Stomach (tissue), 19 donors: ENCODE measurements at places on chromosomes 3 and 15. TPM values are rescaled to one million over a fixed set of nuclear protein-coding genes. Genes with fewer than 3 reads are reported as not detected.

- no peak overlapping the region for H3K27ac ChIP-seq
- H3K36me3 ChIP-seq, result no peaks in the 10 kb centered on the region
- no peaks in the 10 kb centered on the region for H3K27me3 ChIP-seq
- H3K4me3 ChIP-seq, result no peak overlapping the region
- no peak for DNase-seq
Measured at GRCh38 chr3:127000119-127000518, 17.2 kb downstream of the PLXNA1 start.

- DNase-seq, result no peak
- no peak overlapping the region for H3K4me3 ChIP-seq
- no peaks in the 10 kb centered on the region for H3K27me3 ChIP-seq
- no peak overlapping the region for H3K27ac ChIP-seq
- H3K4me1 ChIP-seq, result no peaks in the 10 kb centered on the region
Measured at GRCh38 chr3:8233938-8234337, 267.7 kb upstream of the LMCD1 start.

DNA sequence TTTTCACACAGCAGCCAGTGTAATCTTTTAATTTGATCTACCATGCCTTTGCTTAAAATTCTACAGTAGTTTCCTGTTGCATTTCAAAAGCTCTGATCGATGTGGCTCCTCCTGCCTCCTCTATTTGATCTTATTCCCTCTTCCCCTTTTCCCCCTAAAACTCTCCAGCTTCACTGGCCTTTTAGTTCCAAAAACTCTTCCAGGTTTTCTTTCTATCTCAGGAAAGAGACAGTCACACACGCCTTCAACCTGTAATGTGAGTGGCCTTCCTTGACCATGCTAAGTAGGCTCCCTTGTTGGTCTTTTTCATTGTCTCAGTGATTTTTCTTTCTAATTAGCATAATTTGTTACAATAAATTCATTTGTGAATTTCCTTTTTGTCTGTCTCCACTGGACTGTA, 985 bp downstream of the TEX9 start:
- DNase-seq, result no peak
- H3K36me3 ChIP-seq, result no peaks in the 10 kb centered on the region
- peak overlapping the region; percentile 90 for H3K4me3 ChIP-seq
- H3K27me3 ChIP-seq, result no peaks in the 10 kb centered on the region
- H3K4me1 ChIP-seq, result peaks cover 20% of the 10 kb centered on the region

- no peak overlapping the region for H3K27ac ChIP-seq
- H3K27me3 ChIP-seq, result no peaks in the 10 kb centered on the region
- DNase-seq, result no peak
Measured at GRCh38 chr3:66502981-66503380, 2.2 kb upstream of the LRIG1 start.

DNA sequence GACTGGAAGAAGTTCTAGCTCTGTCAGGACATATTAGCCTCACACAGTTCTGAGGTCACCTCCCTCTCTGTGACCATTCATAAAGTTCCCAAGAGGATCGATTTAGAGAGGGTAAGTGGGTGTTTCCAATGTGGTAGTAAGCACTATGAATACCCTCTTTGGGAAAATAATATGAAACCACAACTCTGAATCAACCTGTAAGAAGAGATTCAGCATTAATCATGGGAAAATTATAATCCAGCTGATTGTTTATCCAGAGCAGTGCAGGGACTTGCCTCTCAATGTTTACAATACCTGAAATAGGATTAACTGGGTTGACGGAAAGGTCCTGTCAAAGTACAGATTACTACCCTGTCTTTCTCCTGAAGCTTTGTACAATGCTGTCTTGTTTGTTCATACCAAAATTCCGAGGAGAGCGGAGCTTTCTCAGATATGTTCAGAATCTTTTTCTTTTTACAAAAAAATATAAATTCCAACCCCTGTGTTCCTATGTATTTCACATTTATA, 302.9 kb upstream of the DPPA4 start:
- H3K27ac ChIP-seq, result no peak overlapping the region
- H3K4me3 ChIP-seq, result no peak overlapping the region
- H3K27me3 ChIP-seq, result no peaks in the 10 kb centered on the region
- no peaks in the 10 kb centered on the region for H3K4me1 ChIP-seq

- H3K36me3 ChIP-seq, result no peaks in the 10 kb centered on the region
- H3K4me1 ChIP-seq, result peaks cover 15% of the 10 kb centered on the region
- no peak overlapping the region for H3K27ac ChIP-seq
- H3K4me3 ChIP-seq, result no peak overlapping the region
- no peak for DNase-seq
- H3K27me3 ChIP-seq, result no peaks in the 10 kb centered on the region
Measured at GRCh38 chr3:179666030-179666429, 13.2 kb downstream of the USP13 start.

DNA sequence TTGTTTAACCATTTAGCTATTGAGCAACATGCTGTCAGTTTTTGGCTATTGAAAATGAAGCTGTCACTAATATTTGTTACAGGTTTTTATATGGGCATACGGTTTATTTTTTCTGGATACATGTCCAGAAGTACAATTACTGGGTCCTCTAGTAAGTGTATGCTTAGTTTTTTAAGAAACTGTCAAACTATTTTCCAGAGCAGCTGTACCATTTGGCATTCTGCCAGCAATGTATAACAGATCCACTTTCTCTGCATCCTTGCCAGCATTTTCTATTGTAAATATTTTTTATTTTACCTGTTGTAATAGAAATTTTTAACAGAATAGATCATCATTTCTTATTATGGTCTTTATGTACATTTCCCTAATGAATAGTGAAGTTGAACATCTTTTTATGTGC, 658.8 kb downstream of the EDEM1 start:
- H3K27ac ChIP-seq, result no peak overlapping the region
- no peaks in the 10 kb centered on the region for H3K4me1 ChIP-seq
- H3K4me3 ChIP-seq, result no peak overlapping the region
- no peaks in the 10 kb centered on the region for H3K36me3 ChIP-seq

DNA sequence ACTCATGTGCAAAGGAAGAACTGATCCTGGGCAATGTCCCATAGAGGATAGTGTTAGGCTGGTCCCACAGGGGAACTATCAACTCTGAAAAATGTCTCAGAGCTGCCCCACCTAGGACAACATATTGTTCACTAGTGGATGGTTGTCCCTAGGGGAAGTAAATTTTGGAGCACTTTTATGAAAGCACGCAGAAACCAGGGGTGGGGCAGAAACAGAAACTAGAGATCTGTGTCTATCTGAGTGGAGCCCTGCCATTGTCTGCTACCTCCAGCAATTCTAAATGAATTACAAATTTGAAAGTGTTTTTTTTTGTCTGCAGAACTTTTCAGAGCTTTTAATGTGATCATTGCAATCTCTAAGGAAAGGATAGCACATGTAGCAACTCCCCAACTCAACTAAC, 357.1 kb upstream of the PROK2 start:
- DNase-seq, result no peak
- no peaks in the 10 kb centered on the region for H3K27me3 ChIP-seq
- no peak overlapping the region for H3K4me3 ChIP-seq
- peaks cover 20% of the 10 kb centered on the region for H3K4me1 ChIP-seq
- H3K27ac ChIP-seq, result no peak overlapping the region
- H3K36me3 ChIP-seq, result no peaks in the 10 kb centered on the region

DNA sequence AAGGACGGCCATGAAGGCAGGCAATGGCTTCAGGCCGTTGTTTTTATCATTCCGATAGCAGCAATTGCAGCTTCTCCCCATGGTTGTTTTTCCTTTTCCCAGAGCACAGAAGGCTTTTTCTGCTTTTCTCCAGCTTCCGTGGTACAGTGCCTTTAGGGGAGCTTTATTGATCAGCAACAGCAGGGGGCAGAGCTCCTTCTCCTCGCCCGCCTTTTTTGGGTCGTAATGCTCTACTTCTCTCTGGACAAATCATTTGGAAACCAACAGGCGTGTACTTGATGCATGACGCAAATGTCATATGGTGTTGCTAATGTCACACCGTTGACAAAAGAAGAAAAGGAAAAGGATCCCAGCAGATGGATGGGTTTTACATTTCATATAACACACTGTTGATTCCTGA, 79.7 kb upstream of the SNRK start:
- no peaks in the 10 kb centered on the region for H3K4me1 ChIP-seq
- no peaks in the 10 kb centered on the region for H3K27me3 ChIP-seq
- DNase-seq, result no peak
- no peak overlapping the region for H3K4me3 ChIP-seq
- no peak overlapping the region for H3K27ac ChIP-seq
- H3K36me3 ChIP-seq, result no peaks in the 10 kb centered on the region

GRCh38 chr3:117059067-117059955, 349.7 kb downstream of the TUSC7 start:
- H3K27me3 ChIP-seq, result no peaks in the 10 kb centered on the region
- peaks cover 35% of the 10 kb centered on the region for H3K4me1 ChIP-seq
- no peak overlapping the region for H3K27ac ChIP-seq

DNA sequence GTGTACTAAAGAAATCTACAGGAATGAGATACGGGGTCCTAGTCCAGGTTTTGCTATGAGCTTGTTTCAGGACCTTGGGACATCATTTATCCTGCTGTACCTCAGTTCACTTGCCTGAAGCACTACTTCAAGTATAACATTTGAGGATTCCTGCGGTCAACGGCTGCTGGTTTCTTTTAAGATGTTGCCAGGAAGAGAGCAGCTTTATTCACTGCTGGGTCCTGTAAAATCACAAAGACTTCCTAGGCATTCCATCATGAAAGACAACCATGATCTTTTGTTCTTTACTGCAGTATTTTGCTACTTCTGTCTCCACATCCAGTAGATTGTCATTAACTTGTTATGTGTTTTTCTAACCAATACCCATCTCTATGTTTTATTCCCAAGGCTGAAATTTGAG, 61.0 kb upstream of the PYDC2 start:
- H3K27me3 ChIP-seq, result no peaks in the 10 kb centered on the region
- peaks cover 10% of the 10 kb centered on the region for H3K36me3 ChIP-seq
- H3K4me3 ChIP-seq, result no peak overlapping the region
- no peaks in the 10 kb centered on the region for H3K4me1 ChIP-seq
- DNase-seq, result no peak
- H3K27ac ChIP-seq, result no peak overlapping the region

DNA sequence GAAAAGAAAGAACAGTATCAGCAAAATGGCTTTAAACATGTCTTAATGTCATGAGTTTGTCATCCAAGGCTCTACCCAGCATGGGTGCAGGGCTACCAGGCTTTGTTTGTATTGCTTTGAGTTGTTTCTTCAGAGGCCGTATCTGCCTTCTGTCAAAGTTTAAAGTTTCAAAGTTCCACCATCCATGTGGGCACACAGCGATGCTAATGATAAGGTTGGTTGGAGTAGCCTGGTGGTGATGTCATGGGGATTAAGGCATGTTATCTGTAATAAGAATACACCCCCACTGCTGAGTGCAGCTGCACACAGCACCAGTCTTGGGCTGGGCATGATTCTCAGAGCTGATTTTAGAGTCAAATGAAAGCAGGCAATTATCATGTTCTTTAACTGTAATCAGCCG, 72.0 kb upstream of the LRTM1 start:
- peak; percentile 47 for DNase-seq
- no peaks in the 10 kb centered on the region for H3K36me3 ChIP-seq
- no peak overlapping the region for H3K27ac ChIP-seq
- H3K27me3 ChIP-seq, result no peaks in the 10 kb centered on the region
- H3K4me1 ChIP-seq, result no peaks in the 10 kb centered on the region

GRCh38 chr3:159534496-159534895, 454.1 kb upstream of the IL12A start:
- H3K27me3 ChIP-seq, result no peaks in the 10 kb centered on the region
- H3K27ac ChIP-seq, result no peak overlapping the region
- no peaks in the 10 kb centered on the region for H3K36me3 ChIP-seq

GRCh38 chr3:52777127-52777958, at the start of gene ITIH1:
Gene ITIH1 (plus strand): TSS chr3:52777599. CDS start chr3:52777616, 17 bp downstream.
- H3K4me3 ChIP-seq, result no peak within 1 kb of the TSS
- no peak within 1 kb of the TSS for H3K27ac ChIP-seq
- no peaks in the 10 kb centered on the region for H3K27me3 ChIP-seq
- H3K4me1 ChIP-seq, result peaks cover 10% of the 10 kb centered on the region
- DNase-seq, result no peak

DNA sequence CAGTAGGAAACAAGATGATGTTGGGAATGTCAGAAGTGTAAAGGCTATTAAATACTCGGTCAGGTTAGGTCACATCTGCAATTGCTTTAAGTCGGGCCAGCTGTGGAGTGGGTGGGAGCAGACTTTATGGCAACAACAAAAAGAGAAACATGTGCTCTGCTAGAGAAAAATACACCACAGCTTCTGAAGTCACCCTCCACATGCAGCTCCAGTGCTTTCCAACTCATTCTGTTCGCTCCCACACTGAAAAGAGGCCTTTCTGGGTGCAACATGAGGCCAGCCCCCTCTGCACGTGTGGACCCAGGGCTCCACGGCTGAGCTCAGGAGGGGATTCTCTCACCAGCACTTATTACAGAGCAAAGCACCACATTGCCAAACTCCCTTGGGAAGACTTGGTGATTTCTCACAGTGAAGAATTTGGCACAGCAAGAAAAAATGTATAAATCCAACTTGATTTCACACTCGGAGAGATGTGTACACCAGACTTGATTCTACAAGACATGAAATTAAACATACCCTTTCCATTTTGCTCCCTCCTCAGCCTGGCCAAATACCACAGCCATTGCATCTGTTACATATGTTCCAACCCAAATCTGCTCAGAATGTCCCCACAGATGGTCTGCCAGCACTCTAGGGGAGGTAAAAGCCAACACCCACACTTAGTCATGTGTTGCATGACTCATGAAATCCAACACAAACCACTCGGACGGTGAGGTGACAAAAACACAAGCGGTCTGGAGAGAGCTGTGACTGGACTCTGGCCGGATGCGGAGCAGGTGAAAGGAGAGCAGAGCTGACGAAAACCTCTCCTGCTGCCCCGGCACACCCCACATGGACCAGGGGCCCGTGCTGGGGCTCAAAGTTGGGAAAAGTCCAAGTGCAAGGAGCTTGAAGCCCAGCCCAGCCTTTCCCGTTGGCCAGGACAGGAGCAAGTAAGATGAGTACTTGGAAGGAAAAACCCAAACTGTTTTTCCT, 74.6 kb downstream of the ITGB5 start:
- peak overlapping the region; percentile 84 for H3K27ac ChIP-seq
- peaks cover 32% of the 10 kb centered on the region for H3K4me1 ChIP-seq
- DNase-seq, result peak; percentile 64
- peaks cover 13% of the 10 kb centered on the region for H3K36me3 ChIP-seq
- peak overlapping the region; percentile 4 for H3K4me3 ChIP-seq
- H3K27me3 ChIP-seq, result no peaks in the 10 kb centered on the region

- H3K27me3 ChIP-seq, result no peaks in the 10 kb centered on the region
- no peaks in the 10 kb centered on the region for H3K36me3 ChIP-seq
- peaks cover 21% of the 10 kb centered on the region for H3K4me1 ChIP-seq
- H3K4me3 ChIP-seq, result no peak overlapping the region
- DNase-seq, result peak; percentile 31
Measured at GRCh38 chr3:149507491-149508324, 33.2 kb downstream of the TM4SF4 start.

GOLGA8J gene
- polyA plus RNA-seq, result not detected

ACP3 gene
- 8.3 TPM for polyA plus RNA-seq

STAB1 gene
- 33.7 TPM for polyA plus RNA-seq

GOLGA6D gene
- polyA plus RNA-seq, result 0.03 TPM

CD200 gene
- polyA plus RNA-seq, result 2.7 TPM

THAP10 gene
- polyA plus RNA-seq, result 2.5 TPM

TEX55 gene
- polyA plus RNA-seq, result not detected

SNURF gene
- 1.2 TPM for polyA plus RNA-seq

ZKSCAN7 gene
- 1.5 TPM for polyA plus RNA-seq

ADAMTS7 gene
- 0.31 TPM for polyA plus RNA-seq

NOP10 gene
- polyA plus RNA-seq, result 313 TPM

LRRC34 gene
- 2.1 TPM for polyA plus RNA-seq

RAD18 gene
- polyA plus RNA-seq, result 2.1 TPM
